ENCODE measurements at places on chromosomes 1 and 21. TPM values are rescaled to one million over a fixed set of nuclear protein-coding genes. Genes with fewer than 3 reads are reported as not detected.

- H3K27me3 ChIP-seq: peaks cover 38% of the 10 kb centered on the region
- H3K4me1 ChIP-seq: no peaks in the 10 kb centered on the region
- no peak overlapping the region for H3K4me3 ChIP-seq
- DNase-seq: no peak
- no peak overlapping the region for H3K27ac ChIP-seq
These were observed 21.6 kb downstream of the SYT14 start for GRCh38 chr1:209959623-209960022.

VASH2 gene
- total RNA-seq: 0.07 TPM

KANK4 gene
- total RNA-seq: not detected

DNA sequence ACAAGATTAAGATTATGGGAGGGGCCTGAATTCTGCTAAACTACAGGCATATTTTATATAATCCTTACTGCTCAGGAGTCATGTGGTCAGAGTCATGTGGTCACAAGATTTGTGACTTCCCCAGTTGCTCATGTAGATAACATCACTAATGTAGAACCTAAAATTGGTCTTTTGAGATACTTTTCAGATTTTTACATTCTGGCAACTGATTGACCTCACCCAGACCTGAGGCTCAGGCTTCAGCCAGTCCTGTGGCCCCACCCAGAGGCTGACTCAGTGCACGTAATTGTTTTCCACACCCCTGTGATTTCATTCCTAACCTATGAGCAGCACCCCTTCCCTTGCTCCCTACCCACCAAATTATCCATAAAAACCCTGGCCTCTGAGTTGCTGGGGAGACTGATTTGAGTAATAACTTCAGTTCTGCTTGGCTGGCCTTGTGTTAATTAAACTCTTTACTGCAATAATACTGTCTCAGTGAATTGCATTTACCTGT, 41.7 kb upstream of the ZNF326 start:
- H3K36me3 ChIP-seq: peaks cover 5% of the 10 kb centered on the region
- no peak overlapping the region for H3K4me3 ChIP-seq
- peaks cover 4% of the 10 kb centered on the region for H3K27me3 ChIP-seq

GRCh38 chr1:153791648-153792253, 16.5 kb downstream of the SLC27A3 start:
- no peak overlapping the region for H3K4me3 ChIP-seq
- H3K4me1 ChIP-seq: peaks cover 16% of the 10 kb centered on the region
- H3K36me3 ChIP-seq: no peaks in the 10 kb centered on the region
- DNase-seq: no peak

- no peak overlapping the region for H3K4me3 ChIP-seq
- peaks cover 15% of the 10 kb centered on the region for H3K4me1 ChIP-seq
- H3K27ac ChIP-seq: no peak overlapping the region
- no peaks in the 10 kb centered on the region for H3K27me3 ChIP-seq
- H3K36me3 ChIP-seq: peaks cover 6% of the 10 kb centered on the region
These were observed 124.7 kb downstream of the POU2F1 start for GRCh38 chr1:167345386-167345733.

GRCh38 chr1:107793896-107794453, 171.0 kb downstream of the VAV3 start:
- H3K36me3 ChIP-seq: peaks cover 2% of the 10 kb centered on the region
- peaks cover 19% of the 10 kb centered on the region for H3K4me1 ChIP-seq
- no peaks in the 10 kb centered on the region for H3K27me3 ChIP-seq
- H3K4me3 ChIP-seq: no peak overlapping the region
- H3K27ac ChIP-seq: peak overlapping the region; percentile 86

DNA sequence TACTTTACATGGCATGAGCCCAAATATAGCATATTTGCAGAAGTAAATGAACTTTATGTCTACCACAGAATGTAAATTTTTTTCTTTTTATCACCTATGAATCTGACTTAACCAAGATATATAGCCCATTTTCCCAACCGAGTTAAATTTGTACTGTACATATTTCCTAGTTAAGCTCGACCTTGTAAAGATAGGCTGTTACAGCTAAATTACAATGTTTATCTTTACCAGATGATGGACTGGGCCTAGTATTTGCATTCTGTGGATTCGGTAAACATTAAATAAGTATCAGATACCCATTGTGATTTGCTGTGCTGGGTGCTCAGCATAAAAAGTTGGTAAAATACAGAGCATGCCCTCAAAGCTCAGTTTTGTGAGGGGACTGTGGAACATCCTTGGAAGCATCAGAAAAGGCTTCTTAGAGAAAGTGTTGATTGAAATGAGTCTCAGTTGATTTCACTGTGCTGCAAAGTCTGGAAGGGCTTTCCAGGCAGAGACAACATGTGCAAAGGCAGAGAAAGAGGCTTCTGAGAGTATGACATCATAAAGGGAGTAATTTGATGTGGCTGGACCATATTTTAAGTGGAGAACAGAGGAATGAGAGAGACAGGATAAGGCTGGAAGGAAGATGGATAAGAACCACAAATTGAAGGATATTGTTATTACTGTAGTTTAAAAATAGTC, 27.4 kb downstream of the MORC3 start:
- peaks cover 11% of the 10 kb centered on the region for H3K4me1 ChIP-seq
- peaks cover 5% of the 10 kb centered on the region for H3K36me3 ChIP-seq
- no peaks in the 10 kb centered on the region for H3K27me3 ChIP-seq
- no peak for DNase-seq
- H3K27ac ChIP-seq: peak overlapping the region; percentile 34

GRCh38 chr1:212635141-212635631, 26.6 kb downstream of the ATF3 start:
- no peak overlapping the region for H3K4me3 ChIP-seq
- no peak for DNase-seq
- H3K36me3 ChIP-seq: no peaks in the 10 kb centered on the region
- no peak overlapping the region for H3K27ac ChIP-seq
- H3K27me3 ChIP-seq: peaks cover 12% of the 10 kb centered on the region
- H3K4me1 ChIP-seq: peaks cover 23% of the 10 kb centered on the region

HES4 gene
- total RNA-seq: 9.6 TPM

REN gene
- not detected for total RNA-seq

- H3K27ac ChIP-seq: no peak overlapping the region
- no peak overlapping the region for H3K4me3 ChIP-seq
- H3K27me3 ChIP-seq: peaks cover 44% of the 10 kb centered on the region
- no peak for DNase-seq
- no peaks in the 10 kb centered on the region for H3K36me3 ChIP-seq
These were observed 67.8 kb upstream of the POU3F1 start for GRCh38 chr1:38114241-38115026.

DNA sequence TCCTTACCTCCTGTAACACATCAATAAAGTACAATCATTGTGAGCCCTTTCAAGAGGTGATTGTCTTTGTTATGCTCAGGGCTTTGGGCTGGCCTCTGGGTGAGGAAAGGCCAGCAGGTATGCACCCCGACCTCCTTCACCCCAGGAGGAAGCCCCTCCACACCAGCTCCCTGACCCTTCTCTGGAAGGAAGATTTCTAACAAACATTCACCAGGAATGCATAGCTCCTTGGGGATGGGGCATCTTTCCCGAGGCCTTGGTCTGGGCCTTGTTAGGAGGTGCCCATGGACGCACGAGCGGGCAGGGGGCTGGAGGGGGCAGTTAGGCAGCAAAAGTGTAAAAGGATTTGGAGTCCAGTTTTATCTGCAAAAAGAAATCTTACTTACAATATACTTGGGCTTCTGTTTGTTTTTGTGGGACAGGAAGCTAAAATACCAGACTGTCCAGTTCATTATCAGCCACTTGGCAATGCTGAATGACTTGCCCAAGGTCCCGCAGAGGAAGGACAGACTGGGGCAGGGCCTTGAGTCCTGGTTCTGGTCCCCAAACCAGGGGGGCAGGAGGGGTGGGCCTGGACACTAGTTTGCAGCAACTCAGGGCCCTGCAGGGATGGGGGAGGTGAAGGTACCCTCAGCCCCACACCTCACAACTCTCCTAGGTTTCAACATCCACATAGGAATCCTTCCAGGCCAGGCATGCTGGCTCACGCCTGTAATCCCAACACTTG, 10.1 kb downstream of the ZC3H12A start:
- H3K27me3 ChIP-seq: no peaks in the 10 kb centered on the region
- H3K4me1 ChIP-seq: peaks cover 25% of the 10 kb centered on the region
- DNase-seq: no peak
- H3K27ac ChIP-seq: peak overlapping the region; percentile 99
- H3K36me3 ChIP-seq: peaks cover 7% of the 10 kb centered on the region

GRCh38 chr1:70091811-70092210, 113.6 kb downstream of the LRRC40 start:
- H3K4me1 ChIP-seq: no peaks in the 10 kb centered on the region
- no peak overlapping the region for H3K27ac ChIP-seq
- no peak for DNase-seq
- H3K36me3 ChIP-seq: no peaks in the 10 kb centered on the region
- peaks cover 12% of the 10 kb centered on the region for H3K27me3 ChIP-seq

DNA sequence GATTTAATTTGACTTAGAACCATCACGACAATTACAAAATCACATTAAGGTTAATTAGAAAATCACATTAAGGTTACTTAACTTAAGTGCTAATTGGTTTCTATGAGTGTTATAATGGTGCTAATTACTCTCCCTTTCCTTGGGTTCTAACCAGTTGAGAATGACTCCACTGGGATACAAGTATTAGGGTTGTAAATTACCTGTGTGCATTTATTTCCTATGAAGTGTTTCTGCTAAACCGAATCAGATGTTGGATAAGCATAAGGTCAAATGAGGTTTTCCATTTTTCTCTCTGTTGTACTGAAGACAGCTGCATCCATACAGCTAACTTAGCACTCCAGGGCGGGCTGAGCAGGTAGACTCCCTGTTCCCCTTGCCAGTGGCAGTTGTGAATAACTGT, 610.3 kb upstream of the TMPRSS15 start:
- no peaks in the 10 kb centered on the region for H3K27me3 ChIP-seq
- no peak overlapping the region for H3K4me3 ChIP-seq
- no peaks in the 10 kb centered on the region for H3K36me3 ChIP-seq
- H3K4me1 ChIP-seq: no peaks in the 10 kb centered on the region
- no peak overlapping the region for H3K27ac ChIP-seq

CFAP45 gene
- 4.6 TPM for total RNA-seq

GRCh38 chr1:38512789-38513188, 346.8 kb downstream of the RRAGC start:
- H3K36me3 ChIP-seq: no peaks in the 10 kb centered on the region
- H3K27ac ChIP-seq: no peak overlapping the region
- no peak for DNase-seq

DNA sequence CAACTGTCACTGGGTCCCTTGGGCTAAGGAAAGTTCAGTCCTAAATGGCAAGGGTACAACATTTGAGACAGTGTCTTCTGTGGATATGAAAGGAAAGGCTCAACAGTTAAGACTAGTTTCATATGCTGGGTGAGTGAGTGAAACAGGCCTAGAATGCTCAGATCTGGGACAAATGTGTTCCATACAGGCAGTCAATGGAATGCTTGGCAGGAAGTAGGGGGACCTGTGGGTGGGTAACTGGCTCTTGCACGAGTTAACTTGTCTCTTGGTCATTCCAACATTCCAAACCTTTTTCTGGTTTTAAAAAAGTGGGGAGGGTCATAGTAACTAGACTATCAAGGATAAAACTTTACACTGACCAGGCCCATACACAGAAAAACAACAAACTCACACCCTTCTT, 17.8 kb upstream of the ADAM30 start:
- DNase-seq: no peak
- H3K27ac ChIP-seq: peak overlapping the region; percentile 21
- H3K27me3 ChIP-seq: no peaks in the 10 kb centered on the region

ORC1 gene
- 1.2 TPM for total RNA-seq

GRCh38 chr1:228317891-228318810, 88.5 kb downstream of the TRIM11 start:
- no peaks in the 10 kb centered on the region for H3K4me1 ChIP-seq
- no peaks in the 10 kb centered on the region for H3K27me3 ChIP-seq
- peak; percentile 1 for DNase-seq
- no peak overlapping the region for H3K4me3 ChIP-seq
- H3K36me3 ChIP-seq: no peaks in the 10 kb centered on the region

DNA sequence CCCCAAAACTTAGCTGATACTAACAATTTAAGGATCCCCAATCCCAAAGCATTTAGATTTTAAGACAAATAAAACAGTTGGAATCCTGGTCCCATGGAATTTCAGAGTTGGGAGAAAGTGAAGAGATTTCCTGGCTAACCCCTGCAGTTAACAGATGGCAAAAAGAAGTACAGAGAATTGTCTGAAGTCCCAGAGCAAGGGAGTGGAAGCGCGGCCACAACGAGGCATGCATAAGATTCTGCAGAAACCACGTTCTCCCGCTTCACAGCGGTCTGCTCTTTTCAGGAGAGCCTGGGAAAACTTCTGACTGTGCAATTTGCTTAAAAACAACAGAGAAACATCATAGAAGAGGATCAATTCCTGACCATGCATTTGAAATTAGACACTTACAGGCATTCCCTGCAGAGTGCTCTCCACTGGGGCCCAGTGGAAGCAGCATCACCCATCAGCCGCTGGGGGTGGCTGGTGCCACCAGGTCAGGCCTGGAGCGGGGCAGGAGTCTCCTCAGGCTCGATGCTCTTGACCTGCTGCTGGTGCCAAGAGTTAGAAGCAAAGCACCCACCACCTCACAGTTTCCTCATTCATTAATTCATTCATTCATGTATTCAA, 226.7 kb upstream of the POU3F1 start:
- no peak overlapping the region for H3K4me3 ChIP-seq
- H3K4me1 ChIP-seq: no peaks in the 10 kb centered on the region
- H3K36me3 ChIP-seq: no peaks in the 10 kb centered on the region

DNA sequence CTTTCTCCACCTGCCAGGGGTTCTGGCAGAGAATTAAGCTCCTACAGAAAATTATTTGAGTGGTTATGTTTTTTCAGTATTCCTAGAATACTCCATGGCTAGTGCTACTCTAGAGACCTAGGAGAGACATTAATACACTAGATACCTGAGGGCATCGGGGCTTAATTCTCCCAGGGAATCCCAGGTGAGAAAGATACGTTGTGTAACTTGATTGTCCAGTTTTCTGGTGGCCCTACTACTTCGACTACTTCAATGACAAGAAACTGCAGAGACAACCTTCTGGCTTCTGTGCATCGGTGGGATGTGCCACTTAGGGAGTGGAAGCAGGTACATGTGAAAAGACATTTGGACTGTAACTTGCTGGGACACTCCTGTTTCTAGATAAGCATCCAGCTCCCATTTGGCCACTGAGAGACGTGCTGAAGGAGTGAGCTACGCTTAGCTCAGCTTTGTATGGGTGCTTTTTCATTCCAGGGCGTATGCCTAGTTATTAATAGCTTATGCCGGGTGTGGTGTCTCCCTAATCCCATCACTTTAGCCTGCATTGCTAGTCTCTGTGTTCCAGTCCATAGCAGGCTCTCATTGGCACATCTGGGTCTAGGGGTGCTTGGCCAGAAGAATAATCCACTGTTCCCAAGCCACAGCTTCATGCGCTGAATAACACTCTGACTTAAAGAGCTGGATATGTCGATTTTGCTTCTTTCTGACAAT, 300.7 kb downstream of the SIPA1L2 start:
- no peak overlapping the region for H3K27ac ChIP-seq
- peaks cover 1% of the 10 kb centered on the region for H3K4me1 ChIP-seq
- no peak overlapping the region for H3K4me3 ChIP-seq
- DNase-seq: no peak
- peaks cover 11% of the 10 kb centered on the region for H3K27me3 ChIP-seq

GRCh38 chr1:99110140-99111041, 105.7 kb upstream of the PLPPR5 start:
- peaks cover 11% of the 10 kb centered on the region for H3K4me1 ChIP-seq
- H3K27ac ChIP-seq: no peak overlapping the region
- no peaks in the 10 kb centered on the region for H3K36me3 ChIP-seq
- no peak for DNase-seq
- no peaks in the 10 kb centered on the region for H3K27me3 ChIP-seq

Measured in T-helper 17 cell (primary cell).